ENCODE measurements at places on chromosomes 11 and 22.

DNA sequence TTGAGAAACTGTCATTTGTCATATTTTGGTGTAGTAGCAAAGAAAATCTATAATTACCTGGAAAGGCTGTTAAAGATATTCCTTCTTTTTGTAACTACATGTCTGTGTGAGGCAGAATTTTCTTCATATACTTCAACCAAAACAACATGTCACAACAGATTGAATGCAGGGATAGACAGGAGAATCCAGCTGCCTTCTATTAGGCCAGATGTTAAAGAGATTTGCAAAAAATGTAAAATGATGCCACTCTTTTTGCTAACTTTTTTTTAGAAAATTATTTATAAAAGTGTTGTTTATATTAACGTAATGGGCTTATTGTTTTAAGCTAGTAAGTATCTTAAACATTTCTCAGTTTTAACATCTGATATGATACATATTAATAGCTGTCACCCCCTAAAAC is 12.7 kb downstream of the DGKZ start:
- no peak for DNase-seq

- no peak for DNase-seq
These were observed 209.6 kb downstream of the BUD13 start for GRCh38 chr11:116563028-116563711.

- DNase-seq: no peak
These were observed 943.9 kb downstream of the OPCML start for GRCh38 chr11:132588366-132588765.

DNA sequence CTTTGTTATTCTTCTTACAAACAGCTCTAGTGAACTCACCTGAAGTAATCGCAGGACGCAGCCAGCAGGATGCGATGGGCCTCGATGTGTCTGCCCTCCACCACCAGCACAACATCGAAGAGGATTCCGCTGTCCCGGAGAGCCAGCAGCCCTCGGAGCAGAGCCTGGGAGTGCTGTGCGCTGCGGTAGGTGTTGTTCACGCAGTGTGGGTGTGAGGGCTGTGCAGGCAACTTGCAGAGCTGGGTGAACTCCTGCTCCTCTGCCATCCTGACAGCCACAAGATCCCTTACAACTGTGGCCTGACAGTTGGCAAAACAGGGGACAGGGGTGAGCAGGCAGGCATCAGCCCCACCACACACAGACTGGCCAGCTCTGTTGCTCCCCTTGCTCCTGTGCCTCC is 6.6 kb downstream of the KLHL22 start:
- no peak for DNase-seq

DNA sequence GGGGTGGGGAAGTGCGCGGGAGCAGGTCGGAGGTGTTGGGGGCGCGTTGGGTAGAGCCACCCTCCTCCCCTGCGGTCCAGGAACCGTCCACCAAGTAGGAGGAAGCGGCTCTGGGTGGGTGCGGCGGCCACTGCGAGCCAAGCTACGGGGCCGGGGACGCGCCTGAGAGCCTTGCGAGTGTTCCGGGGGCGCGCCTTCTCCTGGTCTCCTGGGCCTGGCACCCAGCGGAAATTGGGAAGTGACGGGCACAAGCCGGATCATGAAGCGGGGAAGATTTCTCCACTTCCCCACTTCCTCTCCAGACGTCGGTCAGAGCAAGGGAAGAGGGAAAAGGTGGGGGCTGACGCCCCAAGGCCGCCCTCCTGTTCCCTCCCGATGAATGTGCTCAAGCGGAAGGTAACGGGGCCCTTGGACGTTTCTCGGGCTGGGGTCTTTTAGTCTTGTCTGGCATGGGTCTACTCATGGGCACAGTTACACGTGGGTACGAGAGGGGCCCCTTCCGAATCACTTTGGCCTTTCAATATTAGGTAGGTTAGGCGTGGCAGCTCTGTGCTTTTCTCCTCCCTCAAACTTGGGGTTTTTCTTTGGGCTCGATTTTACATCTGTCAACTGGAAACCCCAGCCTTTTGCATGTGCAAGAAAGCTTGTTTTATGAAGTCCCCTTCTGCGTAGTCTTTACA is 865 bp downstream of the RBM14 start:
- no peak for DNase-seq

- DNase-seq: no peak
These were observed 13.7 kb downstream of the BIRC2 start for GRCh38 chr11:102360681-102361080.

GRCh38 chr22:50444663-50445062 is 30.2 kb downstream of the SBF1 start:
- no peak for DNase-seq

DNA sequence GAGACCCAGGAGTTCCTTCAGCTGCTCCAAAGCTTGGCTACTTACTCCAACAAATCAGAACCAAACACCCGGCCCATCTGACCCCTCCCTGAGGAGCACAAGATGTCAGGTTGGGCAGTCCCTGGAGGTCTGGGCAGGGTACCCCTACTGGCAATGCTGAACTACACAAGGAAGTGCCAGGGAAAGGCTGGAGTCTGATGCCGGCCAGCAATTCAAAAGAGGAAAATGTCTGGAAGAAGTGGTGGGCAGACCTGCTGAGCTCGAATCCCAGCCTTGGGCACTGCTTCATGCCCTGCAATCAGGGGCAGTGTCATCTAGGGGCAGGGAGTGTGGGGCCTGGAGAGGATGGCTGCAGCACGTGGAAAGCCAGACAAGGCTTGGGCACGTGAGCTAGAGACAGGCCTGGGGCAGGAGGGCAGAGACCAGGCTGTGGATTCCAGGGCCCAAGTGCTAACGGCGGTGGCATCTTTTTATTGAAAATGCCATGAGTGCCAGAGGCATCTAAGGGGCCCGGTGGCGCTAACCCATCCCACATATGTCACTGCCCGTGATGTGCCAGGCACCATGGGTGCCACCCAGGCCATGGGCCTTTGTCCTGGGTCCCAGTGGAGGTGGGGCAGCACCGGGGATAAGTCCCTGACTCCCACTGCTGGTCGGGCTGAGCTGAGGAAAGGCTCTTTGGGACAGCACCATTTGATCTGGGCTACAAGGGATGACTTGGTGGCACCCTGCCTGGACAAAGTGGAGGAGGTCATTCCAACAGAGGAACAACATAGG is 97.9 kb upstream of the PITPNB start:
- DNase-seq: no peak

DNA sequence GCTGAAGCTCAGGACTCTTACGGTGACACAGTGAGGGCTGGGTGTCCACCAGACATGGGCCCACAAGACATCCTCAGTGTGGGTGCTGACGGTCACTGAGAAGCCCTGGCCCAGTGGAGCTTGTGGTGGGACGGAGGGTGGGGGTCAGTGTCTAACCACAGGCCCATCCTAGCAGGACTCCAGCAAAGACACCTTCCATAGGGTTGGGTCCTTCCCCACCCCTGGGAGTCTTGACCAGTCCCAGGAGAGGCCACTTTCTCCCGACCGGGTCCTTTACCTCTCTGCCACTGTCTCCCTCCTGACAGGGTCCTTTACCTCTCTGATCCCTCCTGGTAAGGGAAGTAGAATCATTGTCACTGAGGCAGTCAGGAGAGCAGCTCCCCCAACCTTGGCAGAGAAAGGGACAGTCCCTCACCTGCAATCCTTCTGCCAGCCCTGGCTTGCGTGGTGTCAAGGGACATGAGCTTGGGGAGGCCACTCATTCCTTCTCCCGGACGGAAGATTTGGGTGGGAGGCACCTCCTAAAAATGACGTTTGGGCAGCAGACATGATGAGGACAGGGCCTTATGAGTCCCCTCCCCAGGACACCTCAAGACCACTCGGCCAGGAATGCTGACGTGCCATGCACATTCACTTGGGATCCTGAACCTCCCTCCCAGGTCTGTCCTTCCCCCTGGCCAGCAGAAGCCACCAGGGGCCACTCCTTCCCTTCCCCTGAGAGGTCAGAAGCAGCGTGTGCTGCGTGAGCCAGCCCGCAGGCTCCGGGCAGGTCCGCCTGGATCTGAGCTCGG is 91.5 kb upstream of the FGF3 start:
- DNase-seq: no peak

GRCh38 chr11:59558270-59558643 is 46.9 kb downstream of the OR4D9 start:
- no peak for DNase-seq

DNA sequence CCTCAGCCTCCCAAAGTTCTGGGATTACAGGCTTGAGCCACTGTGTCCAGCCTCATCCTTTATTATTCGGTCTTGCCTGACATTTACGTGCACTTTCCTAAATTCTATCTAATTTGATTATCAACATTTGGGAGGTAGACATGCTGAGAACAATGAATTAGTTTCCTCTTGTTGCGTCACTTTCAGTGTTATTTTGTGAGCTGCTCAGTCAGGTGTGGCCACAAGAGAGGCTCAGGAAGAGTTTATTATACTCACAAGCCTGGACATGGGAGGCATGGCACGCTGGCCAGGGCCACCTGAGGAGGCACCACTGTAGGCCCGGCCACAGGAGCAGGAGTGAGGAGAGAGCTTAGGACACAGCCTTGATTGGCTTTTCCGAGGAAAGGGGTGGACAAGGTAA is 59.7 kb upstream of the RBFOX2 start:
- DNase-seq: no peak

GRCh38 chr22:47168441-47168840 is 406.0 kb downstream of the TBC1D22A start:
- DNase-seq: no peak

DNA sequence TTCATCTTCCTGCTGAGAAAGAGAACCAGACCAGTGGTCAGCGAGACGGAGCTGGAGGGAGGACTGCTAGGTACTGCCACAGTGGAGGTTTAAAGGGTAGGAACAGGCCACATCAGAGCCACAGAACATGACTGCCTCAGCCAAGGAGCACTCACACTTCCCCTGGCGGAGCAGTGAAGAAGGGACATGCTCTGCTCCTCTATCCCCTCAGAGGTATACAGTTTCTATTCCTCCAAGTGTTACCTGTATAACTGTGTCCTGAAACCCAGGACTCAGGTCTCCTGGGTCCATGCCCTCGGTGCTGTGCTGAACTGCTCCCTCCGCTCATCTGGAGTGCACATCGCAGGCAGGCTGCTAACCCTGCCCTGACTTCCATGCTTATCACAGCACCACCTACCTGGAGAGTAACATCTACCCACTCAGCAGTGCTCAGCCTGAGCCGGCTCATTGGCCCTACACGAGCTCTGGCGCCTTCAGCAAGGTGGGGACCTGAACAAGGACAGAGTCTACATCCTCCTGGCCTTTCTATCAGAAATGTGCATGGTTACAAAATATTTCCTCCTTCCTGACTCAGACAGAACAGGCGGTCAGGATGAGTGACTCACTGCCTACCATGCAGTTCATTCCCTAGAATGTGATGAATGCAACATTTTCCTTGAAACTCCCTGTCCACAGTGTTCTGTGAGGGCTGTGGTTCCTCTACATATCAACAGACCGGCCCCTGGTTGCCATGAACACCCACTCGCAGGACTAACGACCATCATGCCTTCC is 52.9 kb downstream of the C11orf58 start:
- DNase-seq: no peak

DNA sequence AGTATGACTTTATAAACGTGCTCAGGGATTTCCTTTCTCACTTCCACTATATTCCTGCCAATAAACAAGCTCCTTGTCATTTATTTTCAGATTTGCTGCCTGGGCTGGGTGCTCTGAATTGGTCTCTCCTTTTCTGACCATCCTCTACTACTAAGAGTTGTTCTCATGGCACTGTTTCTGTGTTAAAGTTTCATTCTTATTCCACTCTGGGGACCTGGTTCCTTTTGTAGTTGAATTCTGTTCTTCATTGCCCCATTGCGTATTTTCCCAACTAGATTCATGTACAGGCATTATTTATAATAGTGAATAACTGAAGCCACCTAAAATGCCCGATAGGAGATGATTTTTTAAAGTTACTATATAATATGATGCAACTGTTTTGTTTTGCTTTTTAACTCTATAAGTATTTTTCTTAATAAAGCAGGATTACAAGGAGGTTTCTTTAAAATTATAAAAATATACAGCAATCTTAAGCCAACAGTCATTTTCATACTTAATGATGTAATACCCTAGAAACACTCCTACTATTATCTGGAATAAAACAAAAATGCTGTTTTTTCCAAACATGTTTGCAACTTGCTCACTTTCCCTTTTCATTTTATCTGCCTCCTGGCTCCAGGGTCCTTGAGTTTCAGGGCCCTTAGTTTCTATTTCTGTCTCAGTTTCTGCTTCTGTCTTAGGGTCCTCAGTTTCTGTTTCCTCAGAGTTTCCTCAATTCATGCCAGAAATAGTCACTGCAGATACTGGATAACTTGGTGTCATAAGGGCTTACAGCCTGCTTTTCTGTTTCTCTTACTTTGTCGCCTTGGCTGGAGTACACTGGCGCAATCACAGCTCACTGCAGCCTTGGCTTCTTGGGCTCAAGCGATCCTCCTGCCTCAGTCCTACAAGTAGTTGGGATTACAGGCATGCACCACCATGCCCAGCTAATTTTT is 9.8 kb upstream of the FUT4 start:
- no peak for DNase-seq

Data from stimulated activated CD8-positive, alpha-beta memory T cell treated with anti-CD3 and anti-CD28 coated beads, Interleukin-4, amount 100 ng/mL, for 4 hours (primary cell).